GM12878 (cell line): ENCODE measurements at places on chromosomes 1 and 21.
A peak's percentile ranks its signal among the peaks of the same experiment; 100 is the strongest.

DNA sequence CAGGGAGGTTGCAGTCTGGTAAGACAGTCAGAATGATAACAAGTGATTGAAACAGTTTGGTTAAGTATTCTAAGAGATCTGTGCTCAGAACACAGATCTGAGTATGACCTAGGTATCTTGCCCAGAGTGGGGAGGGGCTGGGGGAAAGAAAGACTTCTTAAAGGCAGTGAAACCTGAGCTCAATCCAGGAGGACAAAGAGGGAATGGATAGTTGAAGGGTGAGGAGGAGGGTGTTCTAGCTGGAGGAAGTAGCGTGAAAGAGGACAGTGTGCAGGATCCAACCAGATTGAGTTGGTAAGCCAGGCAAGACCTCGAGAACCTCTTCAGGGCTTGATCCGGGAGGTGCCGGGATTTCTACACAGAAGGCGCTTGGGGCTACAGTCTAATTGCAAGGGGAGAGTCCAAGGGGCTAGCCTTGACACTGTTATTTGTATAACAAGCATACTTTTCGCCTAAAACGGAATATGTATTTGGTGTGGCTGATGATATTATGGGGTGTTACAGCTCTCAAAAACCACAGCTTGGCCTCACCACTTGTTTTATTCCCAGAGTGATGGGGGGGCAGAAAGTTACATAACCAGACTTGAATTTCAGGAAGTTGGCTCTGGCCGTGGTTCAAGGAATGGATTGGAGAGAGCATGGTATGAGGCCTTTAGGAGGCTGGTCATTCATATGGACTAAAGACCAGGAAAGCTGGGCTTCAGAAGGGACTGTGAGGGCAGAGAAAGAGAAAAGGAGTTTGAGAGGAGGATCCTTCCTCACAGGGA, 19.1 kb downstream of the RCSD1 start:
- no peak for DNase-seq
- peaks cover 39% of the 10 kb centered on the region for H3K4me1 ChIP-seq
- no peaks in the 10 kb centered on the region for H3K36me3 ChIP-seq
- H3K4me3 ChIP-seq, result no peak overlapping the region
- peak overlapping the region; percentile 55 for H3K27ac ChIP-seq

DNA sequence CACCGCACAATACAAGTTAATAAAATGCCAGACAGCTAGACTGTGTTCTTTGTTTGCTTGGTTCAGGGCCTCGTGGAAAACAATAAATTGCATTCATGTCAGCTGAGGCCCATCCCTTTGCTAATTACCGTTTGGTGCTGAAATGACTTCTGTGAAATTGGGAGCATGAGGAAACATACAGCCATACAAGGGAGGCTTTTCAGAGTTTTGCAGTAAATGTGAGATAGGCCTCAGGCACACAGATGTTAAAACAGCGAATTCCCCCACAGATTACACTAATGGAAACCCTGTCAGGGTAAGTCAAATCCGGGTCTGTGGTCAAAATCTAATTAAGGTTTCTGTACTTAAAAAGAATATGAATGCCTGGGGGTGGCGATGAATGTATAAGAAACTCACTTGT, 173.5 kb upstream of the LMO4 start:
- H3K27ac ChIP-seq, result no peak overlapping the region
- no peak for DNase-seq
- no peak overlapping the region for H3K4me3 ChIP-seq
- H3K4me1 ChIP-seq, result peaks cover 17% of the 10 kb centered on the region

DNA sequence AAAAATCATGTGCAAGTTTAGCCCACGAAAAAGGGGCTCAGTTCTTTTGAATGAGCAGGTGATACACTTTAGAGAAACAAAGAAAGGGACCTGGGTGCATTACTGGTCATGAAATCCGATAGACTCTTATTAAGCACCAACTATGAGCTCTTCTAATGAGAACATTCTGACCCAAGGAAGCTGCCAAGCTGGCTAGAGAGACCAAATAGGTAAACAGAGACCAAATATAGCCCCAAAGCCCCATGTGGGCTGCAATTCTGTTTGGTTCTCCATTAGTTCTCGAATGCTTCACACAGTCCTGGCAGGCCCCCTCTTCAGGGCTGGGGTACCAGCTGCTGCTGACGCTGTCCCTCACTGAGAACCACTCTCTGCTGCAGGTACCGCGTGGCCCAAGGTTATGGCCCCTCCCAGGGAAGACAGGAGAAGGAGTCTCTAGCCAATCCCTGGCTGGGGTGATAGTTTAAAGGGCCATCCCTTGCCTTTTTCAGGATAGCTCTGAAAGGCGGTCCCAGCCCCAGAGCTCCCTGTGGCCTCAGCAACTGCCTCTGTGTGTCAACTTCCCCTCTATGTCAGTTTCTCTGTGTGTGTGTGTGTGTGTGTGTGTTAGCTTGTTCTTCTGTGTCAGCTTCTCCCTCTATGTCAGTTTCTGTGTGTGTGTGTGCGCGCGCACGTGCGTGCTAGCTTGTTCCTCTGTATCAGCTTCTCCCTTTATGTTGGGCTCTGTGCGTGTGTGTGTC, 7.1 kb upstream of the UBXN10 start:
- DNase-seq, result no peak
- no peak overlapping the region for H3K4me3 ChIP-seq
- no peak overlapping the region for H3K27ac ChIP-seq
- no peaks in the 10 kb centered on the region for H3K27me3 ChIP-seq
- H3K4me1 ChIP-seq, result no peaks in the 10 kb centered on the region

- peaks cover 6% of the 10 kb centered on the region for H3K27me3 ChIP-seq
- no peaks in the 10 kb centered on the region for H3K36me3 ChIP-seq
- no peak overlapping the region for H3K27ac ChIP-seq
- 0 out of 2 replicates have a peak overlapping the region, but pooled peaks have one; percentile 68 for H3K4me3 ChIP-seq
Measured at GRCh38 chr1:19644395-19644680, 227 bp downstream of the NBL1 start.

DNA sequence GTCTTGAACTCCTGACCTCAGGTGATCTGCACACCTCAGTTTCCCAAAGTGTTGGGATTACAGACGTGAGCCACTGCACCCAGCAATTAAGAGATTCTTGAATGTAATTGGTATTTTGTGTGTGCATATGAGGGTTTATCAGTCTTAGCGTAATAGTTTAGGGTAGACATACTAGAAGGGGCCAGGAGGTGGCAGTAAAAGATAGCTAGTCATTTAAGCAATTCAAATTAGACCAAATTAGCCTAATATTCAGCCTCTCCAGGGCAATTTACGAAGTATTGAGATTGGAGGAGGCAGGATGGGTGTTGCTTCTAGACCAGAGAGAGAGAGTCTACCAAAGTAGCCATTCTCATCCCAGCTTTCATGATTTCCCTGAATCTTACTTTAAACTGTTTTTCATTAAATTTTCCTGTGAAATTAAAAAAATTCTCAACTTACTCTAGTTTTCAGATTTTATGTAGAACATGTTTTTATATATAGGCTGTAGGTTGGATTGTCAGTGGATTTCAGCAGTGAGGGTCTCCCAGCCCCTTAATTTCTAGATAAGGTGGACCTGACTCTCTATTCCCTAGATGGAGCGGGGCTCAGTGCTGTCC, 119.7 kb downstream of the HHAT start:
- no peak overlapping the region for H3K4me3 ChIP-seq
- no peak for DNase-seq
- H3K27ac ChIP-seq, result no peak overlapping the region
- H3K27me3 ChIP-seq, result no peaks in the 10 kb centered on the region
- no peaks in the 10 kb centered on the region for H3K36me3 ChIP-seq

- no peak for DNase-seq
- no peak overlapping the region for H3K4me3 ChIP-seq
- H3K27ac ChIP-seq, result no peak overlapping the region
Measured at GRCh38 chr1:180976732-180977357, 45.8 kb downstream of the STX6 start.

DNA sequence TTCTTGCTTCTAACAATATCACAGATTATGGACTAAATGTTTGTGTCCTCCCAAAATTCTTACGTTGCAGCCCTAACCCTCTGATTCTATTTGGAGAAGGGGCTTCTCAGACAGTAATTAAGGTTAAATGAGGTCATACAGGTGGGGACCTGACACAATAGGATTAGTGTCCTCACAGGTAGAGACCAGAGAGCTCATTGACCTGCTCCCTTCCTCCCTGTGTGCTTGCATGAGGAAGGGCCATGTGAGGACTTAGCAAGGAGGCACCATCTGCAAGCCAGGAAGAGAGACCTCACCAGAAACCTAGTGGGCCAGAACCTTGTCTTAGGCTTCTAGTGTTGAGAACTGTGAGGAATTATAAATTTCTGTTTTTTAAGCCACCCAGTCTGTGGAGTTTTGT, 322.6 kb downstream of the SMYD3 start:
- H3K36me3 ChIP-seq, result no peaks in the 10 kb centered on the region
- no peak overlapping the region for H3K27ac ChIP-seq
- no peaks in the 10 kb centered on the region for H3K4me1 ChIP-seq

GRCh38 chr1:205247130-205247921, 19.6 kb downstream of the TMCC2 start:
- H3K36me3 ChIP-seq, result no peaks in the 10 kb centered on the region
- H3K4me1 ChIP-seq, result no peaks in the 10 kb centered on the region
- H3K4me3 ChIP-seq, result no peak overlapping the region
- H3K27ac ChIP-seq, result no peak overlapping the region

GRCh38 chr1:244187310-244187709, 136.2 kb downstream of the ZBTB18 start:
- no peak for DNase-seq
- no peaks in the 10 kb centered on the region; the same call in 1 of the 2 replicates for H3K27me3 ChIP-seq
- H3K4me3 ChIP-seq, result no peak overlapping the region
- no peak overlapping the region for H3K27ac ChIP-seq
- H3K36me3 ChIP-seq, result no peaks in the 10 kb centered on the region
- H3K4me1 ChIP-seq, result no peaks in the 10 kb centered on the region

GRCh38 chr1:65477414-65478378, 57.2 kb downstream of the LEPR start:
- no peaks in the 10 kb centered on the region for H3K36me3 ChIP-seq
- H3K27ac ChIP-seq, result no peak overlapping the region
- no peaks in the 10 kb centered on the region for H3K27me3 ChIP-seq
- H3K4me3 ChIP-seq, result no peak overlapping the region
- no peak for DNase-seq
- H3K4me1 ChIP-seq, result no peaks in the 10 kb centered on the region

DNA sequence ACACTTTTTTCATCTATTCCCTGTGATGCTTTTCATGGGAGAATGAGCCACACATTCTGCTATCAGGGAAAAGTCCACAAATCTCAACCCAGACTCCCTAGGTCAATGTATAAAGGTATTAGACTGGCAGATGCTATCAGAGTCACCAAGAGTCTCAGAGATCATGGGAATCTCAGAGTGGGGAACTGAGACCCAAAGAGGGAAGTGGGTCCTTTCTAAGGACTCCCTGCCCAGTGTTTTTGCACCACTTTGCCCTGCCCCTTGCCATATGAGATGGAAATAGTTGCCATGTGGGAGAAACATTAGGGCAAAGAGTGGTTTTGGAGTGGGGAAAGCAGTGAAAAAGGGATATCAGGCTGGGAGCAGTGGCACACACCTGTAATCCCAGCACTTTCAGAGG, 19.1 kb upstream of the AZIN2 start:
- H3K27me3 ChIP-seq, result no peaks in the 10 kb centered on the region
- H3K4me3 ChIP-seq, result no peak overlapping the region
- H3K4me1 ChIP-seq, result peaks cover 9% of the 10 kb centered on the region
- no peak overlapping the region for H3K27ac ChIP-seq
- DNase-seq, result no peak
- no peaks in the 10 kb centered on the region for H3K36me3 ChIP-seq

GRCh38 chr1:46820560-46821060, 21.8 kb downstream of the CYP4B1 start:
- H3K4me3 ChIP-seq, result no peak overlapping the region
- no peaks in the 10 kb centered on the region for H3K36me3 ChIP-seq
- DNase-seq, result no peak
- no peak overlapping the region for H3K27ac ChIP-seq

GRCh38 chr1:7298749-7299151, 472.3 kb upstream of the VAMP3 start:
- no peak overlapping the region for H3K4me3 ChIP-seq
- H3K27me3 ChIP-seq, result peaks cover 2% of the 10 kb centered on the region
- no peaks in the 10 kb centered on the region for H3K36me3 ChIP-seq
- H3K4me1 ChIP-seq, result no peaks in the 10 kb centered on the region
- DNase-seq, result no peak
- H3K27ac ChIP-seq, result no peak overlapping the region

DNA sequence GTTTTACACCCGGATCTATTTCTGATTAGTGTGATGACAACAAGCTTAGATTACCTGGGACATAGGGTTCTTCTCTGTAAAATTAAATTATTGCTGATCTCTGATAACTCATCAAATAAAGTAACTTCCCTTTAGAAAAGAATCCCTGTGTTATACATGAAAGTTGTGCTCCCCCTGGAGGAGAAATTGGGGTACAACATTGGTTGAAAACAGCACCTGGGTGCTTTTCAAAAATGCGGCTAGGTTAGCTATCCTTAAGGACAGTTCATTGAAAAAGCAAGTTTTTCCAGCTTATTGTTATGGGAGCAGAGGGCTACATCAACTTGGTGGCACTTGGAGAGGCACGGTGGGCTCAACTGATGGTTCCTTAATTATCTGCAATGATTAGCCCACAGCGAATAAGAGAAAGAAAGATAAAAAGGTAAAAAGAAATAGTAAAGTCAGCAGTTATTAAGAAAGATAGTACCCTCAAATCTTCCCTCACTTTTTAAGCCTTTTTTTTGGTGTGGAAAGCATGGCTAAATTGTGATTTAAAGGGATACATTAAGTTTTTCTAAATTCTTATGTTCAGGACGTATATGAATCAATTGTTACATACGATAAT, 97.8 kb downstream of the FMN2 start:
- no peak overlapping the region for H3K27ac ChIP-seq
- H3K27me3 ChIP-seq, result no peaks in the 10 kb centered on the region
- no peak for DNase-seq
- H3K36me3 ChIP-seq, result no peaks in the 10 kb centered on the region

GRCh38 chr21:43639470-43640353, 19.6 kb downstream of the HSF2BP start:
- no peak for DNase-seq
- no peak overlapping the region for H3K4me3 ChIP-seq
- H3K36me3 ChIP-seq, result no peaks in the 10 kb centered on the region
- H3K27ac ChIP-seq, result no peak overlapping the region
- H3K27me3 ChIP-seq, result no peaks in the 10 kb centered on the region

- H3K27me3 ChIP-seq, result 0 out of 2 replicates have a peak, but pooled peaks cover 1% of the 10 kb centered on the region
- no peak overlapping the region for H3K4me3 ChIP-seq
- DNase-seq, result no peak
- no peaks in the 10 kb centered on the region for H3K36me3 ChIP-seq
Measured at GRCh38 chr1:94668528-94668927, 127.0 kb upstream of the F3 start.

- H3K27me3 ChIP-seq, result no peaks in the 10 kb centered on the region
- H3K36me3 ChIP-seq, result peaks cover 2% of the 10 kb centered on the region; the same call in 1 of the 2 replicates
- no peak overlapping the region for H3K27ac ChIP-seq
- no peak overlapping the region for H3K4me3 ChIP-seq
Measured at GRCh38 chr1:174008269-174008668, 13.9 kb downstream of the RC3H1 start.

DNA sequence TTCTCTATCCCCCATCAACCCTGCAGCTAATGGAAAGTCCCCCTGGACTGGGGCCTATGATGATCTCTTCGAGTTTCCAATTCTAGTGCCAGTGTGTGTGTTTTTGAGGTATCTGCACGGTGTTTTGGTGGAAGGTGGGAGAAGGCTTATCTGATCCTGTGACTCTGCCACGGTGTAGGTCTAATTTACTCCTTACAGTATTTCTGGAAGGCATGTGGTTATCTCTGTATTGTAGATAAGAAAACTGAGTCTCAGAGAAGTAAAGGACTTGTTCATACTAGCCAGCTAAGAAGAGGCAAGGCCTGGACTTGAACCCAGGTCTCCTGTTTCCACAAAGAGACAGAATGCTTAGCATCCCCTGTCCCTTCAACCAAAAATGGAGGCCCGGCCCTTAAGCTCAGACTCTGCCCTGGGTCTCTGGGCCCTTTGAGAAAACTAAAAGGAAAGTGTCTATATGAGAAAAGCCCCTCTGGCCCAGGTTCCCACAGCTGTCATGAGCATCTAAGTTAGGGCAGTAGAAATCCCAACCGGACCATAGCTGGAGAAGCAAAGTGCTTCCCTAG, 20.3 kb downstream of the RIMS3 start:
- no peak for DNase-seq
- no peak overlapping the region for H3K4me3 ChIP-seq
